Fibroblast of lung (primary cell): ENCODE measurements at places on chromosomes 6 and 20. TPM values are rescaled to one million over a fixed set of nuclear protein-coding genes. Genes with fewer than 3 reads are reported as not detected.

SIM1 gene
- not detected in 2 replicates for total RNA-seq

TLDC2 gene
- total RNA-seq: under 0.01 TPM in 1 of 2 replicates, not detected in the other

SMIM8 gene
- total RNA-seq: 6.4 and 7.8 TPM in 2 replicates

- DNase-seq: peak; percentile 30
These were observed 184.5 kb upstream of the TCF21 start for GRCh38 chr6:133704371-133704770.

GRCh38 chr20:39627765-39628164, 665.6 kb downstream of the DHX35 start:
- no peak for DNase-seq
